ENCODE measurements at places on chromosomes 4 and X. TPM values are rescaled to one million over a fixed set of nuclear protein-coding genes. Genes with fewer than 3 reads are reported as not detected.
A peak's percentile ranks its signal among the peaks of the same experiment; 100 is the strongest.

DNA sequence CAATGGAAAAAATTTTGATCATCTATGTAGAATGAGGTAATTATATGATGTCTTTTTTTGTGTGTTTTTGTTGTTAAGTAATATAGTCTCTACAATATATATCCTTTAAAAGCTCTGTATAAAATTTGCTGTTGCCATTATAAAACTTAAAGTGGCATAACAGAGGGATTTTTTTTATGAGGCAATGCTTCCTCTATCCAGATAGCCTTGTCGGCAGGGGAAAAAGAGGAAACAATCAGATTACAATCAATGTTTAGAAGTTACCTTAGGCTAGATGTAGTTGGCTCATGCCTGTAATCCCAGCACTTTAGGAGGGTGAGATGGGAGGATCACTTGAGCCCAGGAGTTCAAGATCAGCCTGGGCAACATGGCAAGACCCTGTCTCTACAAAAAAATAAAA, 86.8 kb downstream of the DIAPH2 start:
- no peak for DNase-seq

Gene CCKAR
- under 0.01 TPM for total RNA-seq

Gene TCEANC
- 7.3 TPM for total RNA-seq

DNA sequence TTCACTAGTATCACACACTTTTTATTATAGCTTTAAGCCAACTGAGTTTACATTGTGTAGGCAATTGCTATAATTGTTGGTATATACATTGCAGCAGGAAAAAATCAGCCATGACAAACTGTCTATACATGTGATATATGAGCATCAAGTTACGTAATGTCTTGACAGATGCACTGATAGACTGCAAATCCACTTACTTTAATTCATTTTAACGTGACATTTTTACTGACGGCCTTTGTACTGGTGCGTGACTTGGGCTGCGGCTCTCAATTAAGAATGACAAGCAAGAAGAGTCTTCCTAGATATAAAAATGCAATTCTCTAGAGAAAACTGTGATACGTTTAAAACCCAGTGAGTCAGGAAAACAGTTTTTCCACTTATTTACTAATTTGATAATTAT, 143.8 kb downstream of the ACTRT1 start:
- DNase-seq: no peak

Gene RNF175
- total RNA-seq: 0.26 TPM

Gene SUPT20HL2
- total RNA-seq: not detected

Gene IQSEC2
- 9.9 TPM for total RNA-seq

DNA sequence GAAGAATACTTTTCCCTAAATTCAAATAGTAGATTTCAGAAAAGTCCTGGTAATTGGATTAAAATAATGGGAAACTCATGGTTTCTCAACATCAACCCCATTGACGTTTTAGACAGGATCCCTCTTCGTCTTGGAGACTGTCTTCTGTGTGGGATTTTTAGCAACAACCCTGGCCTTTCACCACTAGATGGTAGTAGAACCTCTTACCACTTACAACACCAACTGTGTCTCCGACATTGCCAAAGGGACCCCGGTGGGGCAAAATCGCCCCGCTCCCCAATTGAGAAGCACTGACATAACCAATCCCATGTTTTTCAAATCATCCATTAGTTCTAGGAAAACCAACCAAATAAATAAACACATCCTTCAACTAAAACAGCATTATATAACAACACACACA, 16.9 kb upstream of the ANOS1 start:
- peak; percentile 54 for DNase-seq

Gene CPE
- total RNA-seq: 51.7 TPM

Gene PDE6B
- 2.8 TPM for total RNA-seq

Gene MAGEH1
- 16.5 TPM for total RNA-seq

DNA sequence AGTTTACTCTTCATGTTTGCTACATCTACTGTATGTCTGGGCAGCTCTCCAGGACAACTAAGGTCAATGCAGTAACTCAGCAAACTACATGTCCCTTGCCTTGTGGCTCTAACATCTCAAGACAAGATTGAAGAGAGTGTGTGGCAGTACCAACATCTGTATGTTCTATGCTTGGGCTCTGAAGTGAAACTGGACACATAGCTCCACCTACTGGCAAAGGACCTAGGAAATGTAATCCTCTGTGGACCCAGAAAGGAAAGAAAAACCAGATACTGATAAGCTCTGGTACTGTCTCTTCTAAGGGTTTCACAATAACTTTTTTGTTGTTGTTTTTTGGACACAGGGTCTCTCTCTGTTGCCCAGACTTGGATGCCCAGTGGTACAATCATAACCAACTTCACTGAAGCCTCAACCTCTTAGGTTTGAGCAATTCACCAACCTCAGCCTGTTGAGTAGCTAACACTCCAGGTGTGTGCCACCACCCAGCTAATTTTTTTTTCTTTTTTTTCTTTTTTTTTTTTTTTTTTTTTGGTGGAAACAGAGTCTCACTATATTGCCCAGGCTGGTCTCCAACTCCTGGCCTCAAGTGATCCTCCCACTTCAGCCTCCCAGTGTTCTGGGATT, 64.1 kb downstream of the QDPR start:
- DNase-seq: peak; percentile 83

- DNase-seq: no peak
Observed at GRCh38 chr4:8649631-8650361, 57.2 kb downstream of the CPZ start.

DNA sequence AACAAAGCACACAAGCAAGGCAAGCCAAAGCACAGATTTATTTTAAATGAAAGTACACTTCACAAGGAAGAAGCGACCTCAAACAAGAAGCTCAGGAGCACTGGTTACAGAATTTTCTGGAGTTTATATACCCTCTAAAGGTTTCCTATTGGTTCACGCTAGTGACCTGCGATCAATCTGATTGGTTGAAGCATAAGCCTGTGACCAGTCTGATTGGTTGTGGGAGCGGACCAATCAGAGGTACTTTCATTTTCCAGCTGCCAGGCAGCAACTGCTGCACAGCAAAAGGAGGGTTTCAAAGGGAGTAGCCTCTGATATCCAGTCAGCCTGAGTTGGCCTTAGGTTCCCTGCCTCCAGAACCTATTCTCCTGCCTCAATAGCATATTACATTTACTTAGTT, 4.6 kb upstream of the AREG start:
- no peak for DNase-seq
